Stimulated activated CD4-positive, alpha-beta T cell treated with anti-CD3 and anti-CD28 coated beads, Interleukin-2, amount 100 ng/mL, for 48 hours (primary cell): ENCODE measurements at places on chromosomes 7 and 10.

- DNase-seq: no peak
These were observed 22.2 kb upstream of the UNCX start for GRCh38 chr7:1210321-1210978.

GRCh38 chr10:92219559-92219958, 71.3 kb downstream of the CPEB3 start:
- DNase-seq: no peak

GRCh38 chr7:39691821-39692220, 68.4 kb downstream of the RALA start:
- no peak for DNase-seq

- DNase-seq: no peak
These were observed 31.7 kb downstream of the GRIFIN start for GRCh38 chr7:2444476-2444875.

- no peak for DNase-seq
These were observed 78.8 kb upstream of the GSDME start for GRCh38 chr7:24836084-24836483.

DNA sequence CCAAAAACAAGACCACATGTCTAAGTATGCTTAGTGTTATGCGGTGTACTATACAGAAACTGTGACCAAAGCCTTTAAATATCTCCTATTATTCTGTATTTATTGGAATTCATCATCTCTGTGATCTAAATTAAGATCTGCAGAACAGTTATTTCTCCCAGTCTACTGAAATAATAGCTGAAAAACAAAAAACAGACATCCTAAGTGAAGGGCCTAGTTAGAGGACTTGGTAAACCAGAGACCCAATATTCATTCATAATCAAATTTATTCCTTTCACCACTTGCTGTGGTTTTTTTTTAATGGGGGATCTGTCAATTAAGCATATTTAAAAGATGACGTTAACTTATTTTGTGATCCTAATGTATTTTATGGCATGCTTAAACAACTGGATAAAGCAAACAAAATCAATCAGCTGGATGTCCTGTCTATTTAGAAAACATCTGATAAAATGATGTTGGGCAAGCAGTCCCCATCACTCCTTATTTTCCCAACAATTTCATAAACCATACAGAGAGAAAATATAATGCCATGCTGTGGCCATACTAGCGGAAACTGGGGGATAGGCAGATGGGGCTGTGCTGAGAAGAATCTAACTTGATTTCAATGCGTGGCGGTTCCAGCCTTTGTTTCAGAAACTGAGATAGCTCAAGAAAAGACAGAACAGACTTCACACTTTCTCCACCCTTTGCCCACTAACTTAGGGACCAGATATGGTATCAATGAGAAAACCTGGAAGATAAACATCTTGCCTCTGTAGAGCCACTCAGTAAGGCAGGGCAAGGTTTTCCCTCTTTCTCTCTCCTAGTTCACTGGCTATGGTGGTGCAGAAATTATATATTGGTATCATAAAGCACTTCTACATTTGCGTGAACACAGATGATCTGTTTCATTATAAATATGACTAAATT, 32.9 kb downstream of the ICA1 start:
- no peak for DNase-seq

DNA sequence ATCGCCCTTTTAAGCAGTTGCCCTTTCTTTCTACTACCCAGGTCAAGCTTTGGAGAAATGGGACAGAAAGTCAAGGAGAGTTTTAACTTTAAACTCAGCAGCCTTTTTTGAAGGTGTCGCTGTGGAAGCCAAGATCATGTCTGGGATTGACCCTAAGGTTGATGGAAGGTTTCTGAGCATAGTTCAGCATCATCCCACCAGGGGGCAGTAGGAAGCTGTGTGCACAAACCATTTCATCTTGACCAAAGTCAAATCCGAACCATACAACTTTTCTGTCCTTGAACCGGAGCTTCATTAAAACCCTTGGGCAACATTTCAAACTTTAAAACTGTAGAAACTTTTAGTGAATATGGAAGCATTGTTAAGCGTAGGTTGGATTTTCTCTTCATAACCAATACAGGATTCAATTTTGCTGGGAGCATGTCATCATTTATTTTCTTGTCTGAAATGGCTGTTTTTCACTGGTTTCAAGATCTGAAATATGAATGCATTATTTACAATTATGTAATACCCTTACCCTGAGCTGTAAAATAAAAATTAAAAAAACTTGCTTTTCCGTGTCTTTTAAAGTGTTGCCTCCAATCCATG, 214.4 kb upstream of the KIAA1217 start:
- DNase-seq: peak; percentile 46

GRCh38 chr10:73517166-73517888, 21.5 kb upstream of the PPP3CB start:
- DNase-seq: no peak

DNA sequence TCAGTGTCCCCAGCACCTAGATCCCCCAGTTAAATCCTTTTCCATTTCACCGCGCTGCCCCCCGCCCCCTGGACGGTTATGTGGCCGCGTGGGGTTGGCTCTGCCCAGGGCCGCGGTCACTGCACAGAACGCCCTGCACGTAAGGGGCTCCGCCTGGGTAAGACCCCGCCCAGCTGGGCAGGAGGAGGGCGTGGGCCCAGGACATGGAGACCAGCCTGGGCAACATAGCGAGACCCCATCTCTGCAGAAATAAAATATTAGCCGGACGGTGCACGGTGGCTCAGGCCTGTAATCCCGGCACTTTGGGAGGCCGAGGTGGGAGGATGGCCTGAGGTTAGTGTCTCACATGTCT, 650 bp upstream of the ZFAND2A start:
- no peak for DNase-seq

DNA sequence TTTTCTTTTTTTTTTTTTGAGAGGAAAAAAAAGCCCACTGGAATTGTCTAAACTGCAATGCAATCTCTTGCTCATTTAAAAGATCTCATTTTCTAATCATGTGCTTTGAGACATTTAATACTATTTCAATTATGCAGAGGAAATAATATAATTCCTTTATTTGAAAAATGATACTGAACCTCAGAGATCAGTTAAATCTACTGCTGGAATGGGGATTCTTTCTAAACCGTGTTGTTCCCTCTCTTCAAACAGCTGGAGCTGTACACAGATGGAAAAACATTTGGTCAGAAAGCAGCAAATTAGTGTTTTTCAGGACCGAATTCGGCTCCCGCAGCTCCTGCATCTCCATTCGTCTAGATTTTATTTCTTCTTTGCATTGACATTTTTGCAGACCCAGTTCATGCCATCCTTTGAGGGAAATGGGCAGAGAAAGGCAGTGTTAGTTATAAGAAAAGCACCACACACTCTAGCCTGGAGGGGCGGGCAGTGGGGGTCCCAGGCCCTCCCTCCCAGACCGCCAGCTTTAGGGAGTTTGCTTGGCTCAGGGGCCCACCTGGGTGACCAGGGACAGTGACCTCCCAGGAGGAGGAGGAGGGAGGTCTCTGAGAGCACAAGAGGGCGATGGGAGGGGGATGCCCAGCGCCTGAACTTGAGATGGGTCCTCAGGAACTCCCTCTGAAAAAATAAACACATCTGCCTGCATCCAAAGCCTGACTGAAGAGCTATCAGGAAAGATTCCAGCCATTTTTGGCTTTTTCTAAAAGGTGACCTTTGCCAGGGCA, 32.4 kb downstream of the TRIM8 start:
- no peak for DNase-seq

- no peak for DNase-seq
These were observed 761.5 kb downstream of the GATA3 start for GRCh38 chr10:8815969-8816368.

DNA sequence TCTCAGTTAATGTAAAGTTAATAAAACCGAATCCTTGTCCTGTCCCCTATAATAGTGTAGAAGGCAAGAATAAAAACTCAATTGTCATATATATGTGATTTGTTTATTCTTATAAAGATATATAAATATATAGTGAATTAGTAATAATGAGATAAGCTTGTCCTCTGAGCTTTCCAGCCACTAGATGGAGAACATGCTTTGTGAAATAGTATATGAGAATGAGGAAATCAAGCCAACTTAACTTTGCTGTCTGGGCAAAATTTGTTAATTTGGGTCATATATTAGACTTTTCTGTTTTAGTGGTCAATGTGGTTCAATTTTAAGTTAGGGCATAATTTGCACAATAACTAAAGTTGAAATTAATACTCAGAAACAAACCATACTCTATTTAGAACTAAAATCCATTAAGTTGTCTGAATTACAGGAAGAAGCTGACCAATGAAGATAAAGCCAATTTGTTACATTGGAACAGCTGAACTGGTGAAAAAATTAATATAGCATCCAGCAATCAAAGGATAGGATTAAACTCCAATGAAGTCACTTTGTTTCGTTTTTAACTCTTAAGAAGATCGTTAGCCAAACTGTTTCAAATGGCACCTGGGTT, 595.0 kb downstream of the ARL4A start:
- DNase-seq: no peak

GRCh38 chr7:93205046-93205445, 21.2 kb downstream of the HEPACAM2 start:
- DNase-seq: no peak

DNA sequence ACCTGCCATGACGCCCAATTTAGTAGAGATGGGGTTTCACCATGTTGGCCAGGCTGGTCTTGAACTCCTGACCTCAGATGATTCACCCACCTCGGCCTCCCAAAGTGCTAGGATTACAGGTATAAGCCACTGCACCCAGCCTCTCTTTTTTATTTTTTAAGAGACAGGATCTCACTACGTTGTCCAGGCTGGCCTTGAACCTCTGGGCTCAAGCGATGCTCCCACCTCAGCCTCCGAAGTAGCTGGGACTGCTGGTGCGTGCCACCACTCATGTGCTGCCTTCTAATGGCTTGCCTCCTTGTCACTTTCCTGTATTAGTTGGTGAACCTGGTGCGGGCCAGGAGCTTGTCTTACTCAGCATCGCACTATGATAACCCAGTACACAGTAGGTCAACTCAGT, 27.0 kb downstream of the KLRG2 start:
- no peak for DNase-seq

DNA sequence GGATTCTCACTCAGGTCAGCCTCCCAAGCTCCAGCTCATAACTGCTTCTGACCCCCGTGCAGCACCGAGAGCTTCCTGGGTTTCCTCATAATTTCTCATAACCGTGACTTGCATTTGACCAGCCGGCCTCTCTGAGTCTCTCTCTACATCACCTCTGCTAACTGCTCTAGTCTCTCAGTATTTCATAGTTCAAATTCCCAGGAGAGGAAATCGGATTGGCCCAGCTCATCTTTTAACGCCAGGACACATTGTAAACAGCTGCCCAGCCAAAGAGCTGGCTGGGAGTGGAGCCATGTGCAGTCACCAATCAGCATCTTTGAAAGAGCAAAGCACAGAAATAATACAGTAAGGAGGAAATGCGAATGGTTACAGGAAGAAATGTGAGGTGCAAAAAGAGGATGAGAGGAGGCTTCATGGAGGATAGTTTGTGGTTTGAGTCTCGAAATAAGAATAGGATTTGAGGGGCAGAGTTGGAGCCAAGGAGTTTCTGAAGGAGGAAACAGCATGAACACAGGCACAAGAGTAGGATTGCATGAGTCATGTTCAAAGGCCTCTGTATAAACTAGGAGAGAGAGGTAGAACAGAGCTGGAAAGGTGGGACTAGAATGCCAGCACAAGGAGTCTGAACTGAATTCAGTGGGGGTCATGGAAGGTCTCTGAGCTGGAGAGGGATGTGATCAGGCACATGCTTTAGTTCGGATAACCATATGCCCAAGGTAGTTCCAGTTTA, 15.2 kb upstream of the LBX1 start:
- no peak for DNase-seq

DNA sequence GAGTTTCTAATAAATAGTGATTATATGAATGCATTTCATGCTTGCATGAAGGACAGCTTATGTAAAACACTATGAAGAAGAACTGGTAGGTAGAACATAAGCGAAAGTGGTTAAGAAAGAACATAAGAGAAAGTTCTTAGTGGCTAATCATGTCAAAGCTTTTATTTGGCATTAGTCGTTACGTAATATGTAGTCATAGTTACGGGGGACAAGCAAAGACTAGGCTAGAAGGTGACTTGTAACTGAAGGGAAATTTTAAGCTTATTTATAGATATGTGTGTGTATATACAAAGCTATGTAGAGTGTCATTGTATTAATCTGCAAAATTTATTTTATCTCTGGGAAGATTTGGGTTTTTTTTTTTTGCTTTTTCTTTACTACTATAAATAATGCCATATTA, 36.9 kb downstream of the CAPZA2 start:
- DNase-seq: no peak

DNA sequence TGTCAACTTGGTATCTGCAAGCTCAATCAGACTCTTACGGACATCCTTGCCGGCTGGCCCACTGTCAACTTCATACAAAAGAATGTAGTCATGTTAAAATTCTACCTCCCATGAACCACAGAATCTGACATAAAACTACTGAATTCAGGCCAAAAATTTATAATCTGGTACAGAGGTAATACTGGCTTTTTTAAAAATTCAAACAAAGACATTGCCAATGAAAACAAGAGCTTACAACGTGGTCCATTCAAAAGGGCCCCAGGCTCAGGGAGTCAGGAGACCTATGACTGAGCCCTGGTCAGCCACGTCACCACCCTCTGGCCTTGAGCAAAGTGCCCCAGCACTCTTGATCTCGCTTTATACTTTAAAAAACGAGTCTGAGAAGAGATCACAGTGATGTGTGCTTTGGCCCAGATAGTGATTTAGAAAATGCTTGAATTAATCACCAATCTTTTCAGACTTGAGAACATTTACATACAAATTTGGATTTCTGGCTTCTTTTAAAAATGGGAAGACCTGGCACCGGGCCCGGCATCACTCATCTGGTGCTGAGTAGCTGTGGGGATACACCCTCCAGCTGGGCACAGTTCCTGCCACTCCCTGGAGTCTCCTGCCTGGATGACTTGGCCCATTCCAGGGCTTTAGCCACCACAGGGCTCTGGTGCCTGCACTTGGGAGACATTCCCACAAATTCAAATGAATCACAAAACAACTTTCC, 94.1 kb downstream of the PIP4K2A start:
- DNase-seq: no peak

GRCh38 chr10:70354556-70354955, 27.9 kb downstream of the LRRC20 start:
- no peak for DNase-seq

DNA sequence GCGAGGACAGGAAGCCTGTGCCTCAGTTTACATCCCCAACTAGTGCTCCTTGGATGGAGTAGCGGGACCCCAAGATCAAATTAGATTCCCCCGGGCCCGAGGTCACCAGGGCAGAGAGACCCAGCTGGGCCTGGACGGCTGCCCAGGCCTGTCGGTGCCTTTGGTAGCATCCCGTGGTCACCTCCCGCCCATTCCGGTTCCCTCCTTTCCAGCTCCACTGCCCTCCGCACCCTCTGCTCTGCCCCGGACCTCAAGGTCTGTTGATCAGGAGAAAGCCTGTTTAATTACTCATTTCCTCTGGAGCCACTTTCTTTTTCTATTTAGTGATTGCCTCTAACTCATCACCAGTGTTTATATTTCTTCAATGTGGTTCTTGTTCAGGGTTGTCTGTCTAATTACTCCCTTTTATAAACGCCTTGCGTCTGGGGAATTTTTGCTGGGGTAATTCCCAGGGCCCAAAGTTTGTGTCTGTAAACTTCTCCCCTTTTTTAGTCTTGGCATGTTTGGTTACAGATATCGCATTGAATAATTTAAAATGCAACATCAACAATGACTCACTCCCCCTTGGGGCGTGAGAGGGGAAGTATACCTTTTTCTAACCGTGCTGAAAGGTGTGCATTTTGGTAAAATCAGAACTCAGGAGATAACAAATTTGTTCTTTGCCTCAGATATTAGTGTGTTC, 1.9 kb downstream of the FOXK1 start:
- no peak for DNase-seq
